Stimulated activated CD8-positive, alpha-beta memory T cell treated with anti-CD3 and anti-CD28 coated beads, Interleukin-4, amount 100 ng/mL, for 48 hours (primary cell): ENCODE measurements at places on chromosomes 11 and 22.

- DNase-seq, result peak; percentile 81
These were observed at the start of gene PRR5 for GRCh38 chr22:44701824-44702478. Gene PRR5 (plus strand): TSS chr22:44702204. CDS start chr22:44702475, 271 bp downstream.

DNA sequence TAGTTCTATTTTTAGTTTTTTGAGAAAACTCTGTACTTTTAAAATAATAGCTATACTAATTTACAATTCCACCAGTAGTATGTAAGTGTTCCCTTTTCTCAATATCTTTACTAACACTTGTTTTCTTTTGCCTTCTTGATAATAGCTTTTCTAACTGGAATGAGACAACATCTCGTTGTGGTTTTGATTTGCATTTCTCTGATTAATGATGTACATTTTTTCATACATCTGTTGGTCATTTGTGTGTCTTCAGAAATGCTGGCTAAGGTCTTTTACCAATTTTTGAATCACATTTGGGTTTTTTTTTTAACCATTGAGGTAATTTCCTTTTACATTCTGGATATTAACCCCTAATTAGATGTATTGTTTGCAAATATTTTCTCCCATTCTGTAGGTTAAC is 258.9 kb downstream of the DYNC2H1 start:
- DNase-seq, result no peak

GRCh38 chr11:117765068-117765467 is 31.9 kb downstream of the DSCAML1 start:
- DNase-seq, result no peak

- DNase-seq, result no peak
These were observed 98.3 kb downstream of the NCAM1 start for GRCh38 chr11:113059548-113059947.

DNA sequence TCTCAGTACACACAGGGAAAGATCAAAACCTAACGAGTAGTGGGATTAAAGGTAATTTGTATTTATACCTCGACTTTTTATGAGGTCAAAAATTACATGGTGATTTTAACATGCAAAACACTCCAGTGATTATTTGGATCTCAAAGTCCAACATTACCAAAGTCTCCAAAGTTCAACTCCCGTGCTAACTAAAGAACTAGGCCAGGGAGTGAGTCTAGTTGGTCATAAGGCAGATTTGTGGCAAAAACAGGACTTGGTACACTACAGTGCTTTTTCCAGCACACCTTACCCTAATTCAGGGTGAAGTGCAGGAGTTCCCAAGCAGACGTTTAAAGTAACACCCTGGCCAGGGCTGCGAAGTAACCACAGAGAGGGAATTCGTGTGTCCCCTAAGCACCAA is 1.1 kb downstream of the PUS3 start:
- no peak for DNase-seq

DNA sequence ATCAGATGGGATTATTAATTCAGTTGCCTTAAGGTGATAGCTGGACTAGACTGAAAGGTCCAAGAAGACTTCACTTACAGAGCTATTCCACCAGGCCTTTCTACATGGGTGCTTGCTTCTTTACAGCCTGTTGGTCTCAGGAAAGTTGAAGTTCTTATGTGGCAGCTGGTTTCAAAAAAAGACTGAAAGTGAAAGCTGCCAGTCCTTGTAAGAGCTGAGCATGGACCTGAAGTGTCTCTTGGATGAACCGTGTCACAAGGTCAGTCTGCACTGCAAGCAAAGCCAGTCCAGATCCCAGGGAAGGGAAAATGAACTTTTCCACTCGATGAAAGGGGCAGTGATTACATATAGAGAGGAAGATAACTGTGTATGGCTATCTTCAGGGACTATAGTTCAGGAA is 201.5 kb upstream of the LUZP2 start:
- no peak for DNase-seq

GRCh38 chr11:44398266-44399030 is 88.5 kb upstream of the ALX4 start:
- DNase-seq, result no peak

DNA sequence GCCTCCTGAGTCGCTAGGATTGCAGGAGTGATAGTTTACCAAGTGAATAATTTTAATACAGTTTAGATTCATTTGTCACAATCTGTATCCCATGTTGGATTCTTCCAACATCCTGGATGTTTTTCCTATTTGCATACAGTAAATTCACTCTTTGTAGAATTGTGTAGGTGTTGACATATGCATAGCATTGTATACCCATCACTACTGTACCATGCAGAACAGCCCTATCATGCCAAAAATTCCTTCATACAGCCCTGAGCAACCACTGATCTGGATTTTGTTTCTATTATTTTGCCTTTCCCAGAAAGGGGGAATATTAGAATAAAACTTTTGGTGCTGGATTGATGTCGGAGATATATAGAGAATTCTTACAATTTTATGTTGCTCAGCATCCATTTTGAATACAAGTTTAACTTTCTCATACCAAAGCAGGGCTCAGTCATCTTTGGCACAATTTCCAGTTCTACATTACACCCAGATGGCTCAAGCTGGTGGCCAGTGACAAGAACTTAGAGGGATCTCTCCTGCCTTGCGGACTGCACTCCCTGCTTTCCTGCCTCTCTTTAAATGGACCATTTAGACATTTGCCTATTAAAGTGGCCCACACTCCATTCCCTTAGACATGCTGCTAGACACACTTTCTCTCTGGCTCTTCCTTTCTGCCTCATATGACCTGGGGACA is 45.4 kb upstream of the CFAP300 start:
- no peak for DNase-seq

DNA sequence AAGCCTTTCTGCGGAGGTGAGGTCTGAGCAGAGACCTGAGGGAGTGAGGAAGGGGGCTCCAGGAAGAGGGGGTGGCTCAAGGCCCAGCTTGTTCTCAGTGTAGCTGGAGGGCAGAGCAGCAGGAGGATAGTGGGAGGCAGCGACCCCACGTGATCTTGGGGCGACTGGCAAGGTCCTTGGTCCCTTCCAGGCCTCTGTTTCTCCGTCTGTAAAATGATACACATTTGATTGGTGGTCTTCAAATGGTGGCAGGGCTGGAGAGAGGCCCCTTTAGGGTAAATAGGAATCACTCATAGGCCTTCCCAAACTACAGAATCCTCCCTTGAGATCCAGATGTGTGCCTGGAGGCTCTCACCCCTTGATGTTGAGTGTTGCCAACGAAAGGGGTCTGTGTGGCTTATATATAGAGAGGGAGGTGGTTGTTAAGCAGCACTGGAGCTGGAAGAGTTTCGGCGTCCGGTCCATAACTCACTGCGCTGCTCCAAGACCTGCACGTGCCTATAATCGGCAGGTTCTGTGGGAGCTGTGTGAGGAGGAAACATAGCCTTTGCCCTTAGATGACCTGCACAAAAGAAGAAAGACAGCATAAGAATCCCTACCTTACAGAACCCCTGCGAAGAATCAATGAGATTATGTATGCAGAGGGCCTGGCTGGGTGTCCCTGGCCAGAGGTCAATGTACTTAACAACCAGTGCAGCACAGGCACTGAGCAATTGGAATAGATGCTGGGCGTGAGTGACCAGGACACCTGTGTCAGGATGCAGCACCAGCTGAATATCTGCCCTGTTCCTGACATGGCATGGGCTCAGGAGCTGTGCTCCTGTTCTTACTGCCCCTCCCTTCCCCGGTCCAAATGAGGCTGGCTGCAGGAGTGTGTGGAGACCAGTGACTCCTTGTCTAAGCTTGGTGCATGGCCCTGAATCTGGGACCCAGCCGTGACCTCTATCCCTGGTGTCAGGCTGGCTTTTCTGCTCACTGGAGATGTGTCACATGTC is 28.7 kb downstream of the OTOG start:
- DNase-seq, result no peak

DNA sequence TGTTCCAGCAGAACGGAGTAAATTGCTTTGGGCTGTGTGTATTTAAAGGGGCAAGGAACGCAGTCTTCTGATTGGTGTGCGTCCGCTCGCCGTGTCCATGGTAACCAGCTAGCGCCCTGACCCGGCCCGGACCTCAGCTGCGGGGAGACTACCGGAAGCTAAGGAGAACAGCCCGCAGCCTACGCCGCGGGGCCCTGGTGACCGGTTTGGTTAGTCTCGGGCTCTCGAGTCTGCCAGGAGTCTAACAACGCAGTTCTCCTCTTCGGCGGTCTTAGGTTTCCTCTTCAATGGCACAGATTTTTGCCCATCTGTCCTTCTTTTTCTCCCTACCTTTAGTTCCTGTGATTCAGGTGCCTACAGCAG is 3.5 kb upstream of the OR56A3 start:
- no peak for DNase-seq

DNA sequence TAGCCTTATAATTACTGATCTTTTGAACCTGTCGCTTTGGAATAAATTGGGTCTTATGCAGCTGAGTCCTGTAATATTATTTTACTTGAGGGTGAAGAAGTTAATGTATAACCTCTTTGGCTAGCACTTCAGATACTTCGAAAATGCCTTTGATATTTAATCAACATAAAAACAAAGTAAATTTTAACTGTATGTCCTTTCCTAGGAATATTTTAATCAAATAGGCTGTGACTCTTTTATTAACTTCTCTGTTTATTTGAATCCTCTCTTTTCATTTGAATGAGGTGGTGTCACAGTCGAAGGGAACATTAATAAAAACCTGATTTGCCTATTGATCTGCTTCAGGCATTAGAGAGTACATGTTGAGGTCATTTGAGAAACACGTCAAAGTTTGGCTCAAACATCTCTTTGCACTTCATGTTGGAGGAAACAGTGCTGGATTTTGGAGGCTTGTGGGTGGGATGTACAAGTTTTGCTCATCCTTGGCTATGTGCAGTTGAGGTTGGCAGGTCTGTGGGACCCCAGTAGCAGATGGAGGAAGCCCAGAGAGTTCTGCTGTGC is 143.6 kb downstream of the NCAM1 start:
- DNase-seq, result no peak

GRCh38 chr22:43110444-43110926 is at the start of gene BIK:
Gene BIK (plus strand): TSS chr22:43110750. CDS start chr22:43124023, 13,273 bp downstream.
- DNase-seq, result peak; percentile 59

GRCh38 chr11:87740968-87741367 is 434.3 kb downstream of the RAB38 start:
- DNase-seq, result no peak

DNA sequence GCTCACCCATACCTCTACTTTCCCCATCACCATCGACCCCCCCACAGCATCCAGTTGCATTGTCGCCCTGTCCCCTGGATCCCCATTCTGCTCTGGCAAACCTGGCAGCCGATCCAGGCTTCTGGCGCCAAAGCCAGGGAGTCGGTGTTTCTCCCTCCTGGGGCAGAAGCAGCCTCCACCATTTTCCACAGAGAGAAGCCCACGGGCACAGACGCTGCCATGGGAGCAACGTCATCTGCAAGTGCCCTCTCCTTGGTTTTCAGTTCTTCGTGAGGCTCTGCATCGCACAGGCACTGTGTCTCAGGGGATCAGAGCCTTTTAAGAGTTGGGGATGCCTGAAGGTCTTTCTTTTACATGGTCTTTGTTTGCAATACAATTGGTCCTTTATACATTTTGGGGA is 2.3 kb downstream of the YPEL4 start:
- no peak for DNase-seq

- DNase-seq, result no peak
These were observed 104.0 kb downstream of the SOX6 start for GRCh38 chr11:16252373-16252772.
